A549 treated with ZK216348 at 1 μM for 4 hours (cell line): ENCODE measurements at places on chromosomes 4 and X. TPM values are rescaled to one million over a fixed set of nuclear protein-coding genes. Genes with fewer than 3 reads are reported as not detected.

Gene GUCY1A1
- not detected in 5 replicates for total RNA-seq

Gene FOXO4
- total RNA-seq = 1.1 to 2.3 TPM (median 1.5 TPM) in 5 replicates

Gene AVPR2
- total RNA-seq = not detected in 5 replicates

Gene CT83
- not detected in 5 replicates for total RNA-seq

Gene VCX2
- total RNA-seq = not detected in 5 replicates
